ENCODE measurements at places on chromosomes 6 and 20. TPM values are rescaled to one million over a fixed set of nuclear protein-coding genes. Genes with fewer than 3 reads are reported as not detected.

GRCh38 chr20:48126227-48126740 lies 341.0 kb upstream of the SULF2 start:
- no peak overlapping the region for H3K4me3 ChIP-seq
- peaks cover 8% of the 10 kb centered on the region for H3K4me1 ChIP-seq
- no peak for DNase-seq
- H3K36me3 ChIP-seq, result no peaks in the 10 kb centered on the region

DNA sequence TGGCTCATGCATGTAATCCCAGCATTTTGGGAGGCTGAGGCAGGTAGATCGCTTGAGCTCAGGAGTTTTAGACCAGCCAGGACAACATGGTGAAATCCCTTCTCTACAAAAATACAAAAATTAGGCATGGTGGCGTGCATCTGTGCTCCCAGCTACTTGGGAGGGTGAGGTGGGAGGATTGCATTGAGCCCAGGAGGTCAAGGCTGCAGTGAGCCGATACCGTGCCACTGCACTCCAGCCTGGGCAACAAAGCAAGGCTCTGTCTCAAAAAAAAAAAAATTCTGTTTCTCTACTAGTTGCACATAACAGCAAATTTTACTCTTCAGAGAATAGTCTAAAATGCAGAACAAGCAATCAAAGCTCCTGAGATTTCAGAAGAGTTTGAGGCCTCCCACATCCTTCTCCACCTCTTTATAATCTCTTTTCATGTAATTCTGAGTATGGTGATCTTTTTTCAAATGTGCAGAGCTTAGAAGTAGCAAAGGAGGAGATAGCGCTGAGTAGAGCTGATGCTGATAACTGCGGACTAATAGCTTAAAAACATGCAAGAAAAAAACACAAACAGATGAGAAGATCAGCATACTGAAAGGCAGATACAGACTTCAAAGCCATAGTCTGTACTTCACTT lies 23.3 kb downstream of the LRRN4 start:
- H3K4me1 ChIP-seq, result peaks cover 7% of the 10 kb centered on the region
- H3K36me3 ChIP-seq, result peaks cover 39% of the 10 kb centered on the region
- H3K27me3 ChIP-seq, result no peaks in the 10 kb centered on the region
- H3K4me3 ChIP-seq, result no peak overlapping the region
- no peak for DNase-seq

DNA sequence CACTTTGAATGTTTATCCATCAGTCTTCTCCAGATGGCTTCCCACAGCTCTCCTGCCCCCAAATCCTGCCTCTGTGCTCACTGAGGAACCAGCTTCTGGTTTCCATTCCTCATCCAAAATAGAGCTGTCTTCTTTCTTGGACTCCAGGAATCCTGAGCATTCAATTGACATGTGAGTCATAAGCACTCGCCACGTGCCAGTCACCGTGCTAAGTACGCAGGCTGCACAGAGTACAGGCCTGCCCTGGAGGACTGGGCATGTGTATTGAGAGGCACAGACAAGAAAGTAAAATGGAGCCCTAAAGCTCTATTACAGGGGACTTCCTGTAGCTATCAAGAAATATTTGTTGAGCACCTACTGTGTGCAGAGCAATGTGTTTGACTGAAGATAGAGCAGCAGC lies 39.7 kb upstream of the LRFN2 start:
- H3K4me3 ChIP-seq, result no peak overlapping the region
- H3K27me3 ChIP-seq, result no peaks in the 10 kb centered on the region
- H3K4me1 ChIP-seq, result no peaks in the 10 kb centered on the region
- H3K36me3 ChIP-seq, result no peaks in the 10 kb centered on the region
- no peak for DNase-seq
- no peak overlapping the region for H3K27ac ChIP-seq

- H3K4me3 ChIP-seq, result no peak overlapping the region
- DNase-seq, result no peak
- no peak overlapping the region for H3K27ac ChIP-seq
- no peaks in the 10 kb centered on the region for H3K36me3 ChIP-seq
- H3K4me1 ChIP-seq, result no peaks in the 10 kb centered on the region
Measured at GRCh38 chr20:61128701-61129269, 123.3 kb upstream of the CDH4 start.

DNA sequence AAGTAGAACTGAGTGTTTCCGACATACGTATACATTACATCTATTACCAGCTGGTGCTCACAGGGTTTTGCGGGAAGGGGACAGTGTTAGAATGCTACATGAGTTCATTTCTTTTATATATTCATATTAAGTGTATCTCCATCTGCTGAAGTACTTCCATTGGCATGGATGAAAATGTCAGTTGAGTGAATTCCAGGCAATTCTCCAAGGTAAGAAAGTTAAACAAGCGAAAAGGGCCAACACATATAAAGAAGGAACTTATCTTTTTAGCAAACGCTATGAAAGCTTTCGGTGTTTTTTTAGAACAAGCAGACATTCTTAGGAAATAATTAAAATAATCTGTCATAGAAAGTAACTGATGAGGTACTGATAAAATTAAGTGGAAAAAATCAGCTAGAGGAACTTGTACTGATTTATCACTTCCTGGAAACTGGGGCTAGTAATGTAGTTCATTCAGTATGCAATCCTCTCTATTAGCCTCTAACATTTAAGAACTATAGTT lies 34.6 kb downstream of the RNF146 start:
- H3K27me3 ChIP-seq, result no peaks in the 10 kb centered on the region
- no peak for DNase-seq
- H3K27ac ChIP-seq, result peak overlapping the region; percentile 28
- H3K4me3 ChIP-seq, result no peak overlapping the region

GRCh38 chr6:109690373-109690736 lies 647 bp downstream of the AK9 start:
- H3K27ac ChIP-seq, result peak overlapping the region; percentile 83
- no peaks in the 10 kb centered on the region for H3K36me3 ChIP-seq
- no peaks in the 10 kb centered on the region for H3K4me1 ChIP-seq
- peak; percentile 73 for DNase-seq

DNA sequence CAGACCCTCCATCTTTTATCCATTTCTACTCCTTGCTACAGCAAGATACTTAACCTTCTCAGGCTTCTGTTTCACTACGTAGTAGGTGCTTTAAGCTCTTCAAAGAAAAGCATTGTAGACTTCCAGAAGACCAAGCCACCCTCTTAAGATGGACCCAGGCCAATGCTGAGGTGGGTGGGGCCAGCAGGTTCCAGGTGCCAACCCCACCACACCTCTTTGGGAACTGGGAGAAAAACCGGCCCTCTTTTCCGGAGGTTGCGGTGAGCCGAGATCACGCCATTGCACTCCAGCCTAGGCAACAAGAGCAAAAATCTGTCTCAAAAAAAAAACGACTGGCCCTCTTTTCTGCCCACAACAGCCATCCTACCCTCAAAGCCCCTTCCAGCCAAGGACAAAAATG lies 10.6 kb upstream of the HMGA1 start:
- H3K27ac ChIP-seq, result no peak overlapping the region
- no peaks in the 10 kb centered on the region for H3K36me3 ChIP-seq
- H3K4me3 ChIP-seq, result no peak overlapping the region
- no peaks in the 10 kb centered on the region for H3K4me1 ChIP-seq
- no peak for DNase-seq

DNA sequence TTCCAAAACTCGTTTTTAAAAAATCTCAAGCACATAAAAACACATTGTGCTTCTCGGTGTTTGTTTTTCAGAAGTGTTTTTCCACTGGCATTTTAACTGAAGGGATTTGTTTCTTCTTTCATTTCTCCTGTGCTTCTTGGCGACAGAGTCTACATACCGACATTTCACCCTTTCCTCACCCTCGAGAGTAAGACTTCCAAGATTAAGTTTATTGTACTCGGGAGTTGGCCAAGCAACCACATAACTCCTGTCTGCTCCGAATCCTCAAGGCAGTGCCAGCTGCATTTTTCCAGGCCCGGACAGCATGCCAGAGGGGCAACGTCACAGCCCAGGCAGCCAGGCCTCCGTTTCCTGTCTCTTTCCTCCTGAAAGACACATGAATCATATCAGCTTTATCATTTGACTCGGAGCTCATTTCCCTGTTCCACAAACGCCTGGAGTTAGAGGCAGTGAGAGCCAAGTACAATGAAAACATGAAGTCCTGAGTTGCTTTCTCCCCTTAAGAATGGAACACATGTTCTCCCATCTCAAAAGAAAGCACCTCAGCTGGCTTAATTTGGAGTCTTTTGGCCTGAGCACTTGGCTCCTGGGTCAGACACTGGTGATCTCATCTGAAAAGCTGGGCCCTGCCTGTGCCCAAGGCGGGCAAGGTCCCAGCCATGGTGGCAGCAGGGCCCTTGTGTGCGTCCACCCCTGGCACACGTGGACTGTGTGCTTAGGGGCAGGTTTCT lies 23.2 kb upstream of the FAM50B start:
- peak overlapping the region; percentile 18 for H3K4me3 ChIP-seq
- H3K36me3 ChIP-seq, result no peaks in the 10 kb centered on the region
- H3K27me3 ChIP-seq, result no peaks in the 10 kb centered on the region

Gene EFCAB8
- not detected for total RNA-seq

DNA sequence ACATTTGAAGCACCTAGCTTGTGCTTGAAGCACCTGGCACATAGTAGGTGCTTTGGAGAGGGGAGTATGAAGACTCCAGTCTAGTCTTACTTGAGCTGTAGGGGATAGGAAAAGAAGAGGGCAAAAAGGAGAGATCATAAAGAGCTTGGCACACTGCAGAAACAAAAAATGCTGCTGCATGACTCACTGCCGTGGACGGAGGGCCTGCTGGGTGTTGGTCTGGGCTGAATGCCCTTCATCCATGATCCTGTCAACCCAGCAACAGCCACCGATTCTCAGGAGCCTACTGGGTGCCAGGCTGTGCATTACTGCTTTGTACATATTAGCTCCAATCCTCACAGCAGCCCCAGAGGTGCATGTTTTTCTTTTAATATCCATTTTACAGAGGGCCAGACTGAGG lies 6.0 kb downstream of the PDYN start:
- H3K4me1 ChIP-seq, result no peaks in the 10 kb centered on the region
- H3K36me3 ChIP-seq, result no peaks in the 10 kb centered on the region
- H3K27ac ChIP-seq, result no peak overlapping the region
- no peak overlapping the region for H3K4me3 ChIP-seq

- DNase-seq, result peak; percentile 93
- peak overlapping the region; percentile 56 for H3K4me3 ChIP-seq
- no peaks in the 10 kb centered on the region for H3K27me3 ChIP-seq
- H3K27ac ChIP-seq, result peak overlapping the region; percentile 71
- H3K4me1 ChIP-seq, result peaks cover 16% of the 10 kb centered on the region
Measured at GRCh38 chr6:36735110-36736071, 37.8 kb downstream of the RAB44 start.

Gene BPIFB2
- total RNA-seq, result not detected

- H3K4me1 ChIP-seq, result no peaks in the 10 kb centered on the region
- no peak overlapping the region for H3K27ac ChIP-seq
- H3K36me3 ChIP-seq, result no peaks in the 10 kb centered on the region
- H3K27me3 ChIP-seq, result no peaks in the 10 kb centered on the region
Measured at GRCh38 chr20:6212903-6213302, 90.1 kb upstream of the FERMT1 start.

DNA sequence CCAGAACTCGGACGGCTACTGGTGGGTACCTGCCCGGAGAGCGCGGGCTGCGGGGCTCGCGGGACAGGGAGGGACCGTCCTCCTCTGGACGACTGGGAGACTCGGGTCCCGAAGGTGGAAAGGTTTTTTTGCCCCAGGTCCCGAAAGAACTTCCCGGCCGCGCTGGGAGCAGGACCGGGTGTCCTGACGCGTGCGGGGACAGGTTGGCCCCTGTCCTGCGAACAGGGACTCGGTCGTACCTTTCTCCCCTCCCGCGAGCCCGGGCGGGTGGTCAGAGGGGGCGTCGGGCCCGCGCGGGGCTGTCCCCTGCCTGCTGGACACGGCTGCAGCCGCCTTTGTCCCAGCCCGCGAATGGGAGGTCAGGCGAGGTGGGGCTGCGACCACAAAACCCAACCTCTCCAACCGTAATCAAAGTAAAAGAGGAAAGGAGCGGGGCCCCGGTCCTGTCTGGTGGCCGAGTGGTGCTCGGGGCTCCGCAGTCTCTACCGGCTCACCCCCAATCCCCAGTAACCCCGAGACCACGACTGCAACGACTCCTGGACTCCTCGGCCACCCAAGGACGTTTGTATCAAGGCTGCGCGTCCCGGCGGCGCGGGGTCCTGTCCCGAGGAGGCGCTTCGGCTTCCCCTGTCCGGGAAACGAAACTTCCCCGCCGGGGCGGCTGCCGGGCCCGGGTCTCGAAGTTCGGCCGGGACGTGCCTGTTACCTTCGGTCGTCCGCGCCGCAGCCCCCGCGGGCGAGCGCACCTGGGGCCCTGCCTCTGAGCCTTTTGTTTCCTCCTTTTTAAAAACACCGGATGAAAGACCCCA lies 798 bp downstream of the DSP start:
- peak overlapping the region; percentile 76 for H3K4me3 ChIP-seq
- no peaks in the 10 kb centered on the region for H3K36me3 ChIP-seq
- H3K27ac ChIP-seq, result no peak overlapping the region
- no peak for DNase-seq

Gene CENPW
- total RNA-seq, result not detected

GRCh38 chr6:372336-372911 lies 19.1 kb upstream of the IRF4 start:
- H3K36me3 ChIP-seq, result no peaks in the 10 kb centered on the region
- H3K4me3 ChIP-seq, result no peak overlapping the region
- DNase-seq, result no peak

Gene EFHC1
- total RNA-seq, result 7.3 TPM

- no peak for DNase-seq
- no peak overlapping the region for H3K4me3 ChIP-seq
- no peak overlapping the region for H3K27ac ChIP-seq
Measured at GRCh38 chr6:5123296-5124143, 38.4 kb downstream of the PPP1R3G start.

DNA sequence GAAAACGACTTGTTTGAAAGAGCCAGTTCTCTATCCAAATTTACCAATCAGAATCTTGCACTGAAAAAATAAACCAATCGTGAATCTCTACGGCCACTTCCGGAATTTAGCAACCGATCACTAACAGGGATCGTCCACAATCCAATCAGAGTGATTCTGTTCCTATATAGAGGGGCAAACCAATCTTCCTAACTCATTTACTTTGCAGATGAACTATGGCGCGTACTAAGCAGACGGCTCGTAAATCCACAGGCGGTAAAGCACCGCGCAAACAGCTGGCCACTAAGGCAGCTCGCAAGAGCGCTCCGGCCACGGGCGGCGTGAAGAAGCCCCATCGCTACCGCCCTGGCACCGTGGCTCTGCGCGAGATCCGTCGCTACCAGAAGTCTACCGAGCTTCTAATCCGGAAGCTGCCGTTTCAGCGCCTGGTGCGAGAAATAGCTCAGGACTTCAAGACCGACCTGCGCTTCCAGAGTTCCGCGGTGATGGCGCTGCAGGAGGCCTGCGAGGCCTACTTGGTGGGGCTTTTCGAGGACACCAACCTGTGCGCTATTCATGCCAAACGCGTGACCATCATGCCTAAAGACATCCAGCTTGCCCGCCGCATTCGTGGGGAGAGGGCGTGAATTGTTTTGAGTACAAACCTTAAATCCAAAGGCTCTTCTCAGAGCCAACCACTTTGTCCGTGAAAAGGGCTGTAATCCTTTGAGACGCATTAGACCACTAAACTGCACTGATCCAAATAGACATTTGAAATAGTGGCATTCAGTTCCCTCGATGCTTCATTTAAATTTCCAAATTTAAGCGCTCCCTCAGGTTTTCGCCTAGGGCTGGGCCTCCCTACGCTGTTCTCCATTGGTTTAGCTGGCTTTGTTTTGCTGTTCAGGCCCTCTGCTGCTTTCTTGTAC lies 138.0 kb downstream of the HFE start:
- DNase-seq, result no peak
- peak overlapping the region; percentile 92 for H3K27ac ChIP-seq
- no peaks in the 10 kb centered on the region for H3K4me1 ChIP-seq
- H3K27me3 ChIP-seq, result no peaks in the 10 kb centered on the region
- peak overlapping the region; percentile 65 for H3K4me3 ChIP-seq
